ENCODE measurements at places on chromosomes 16 and 17. TPM values are rescaled to one million over a fixed set of nuclear protein-coding genes. Genes with fewer than 3 reads are reported as not detected.

DNA sequence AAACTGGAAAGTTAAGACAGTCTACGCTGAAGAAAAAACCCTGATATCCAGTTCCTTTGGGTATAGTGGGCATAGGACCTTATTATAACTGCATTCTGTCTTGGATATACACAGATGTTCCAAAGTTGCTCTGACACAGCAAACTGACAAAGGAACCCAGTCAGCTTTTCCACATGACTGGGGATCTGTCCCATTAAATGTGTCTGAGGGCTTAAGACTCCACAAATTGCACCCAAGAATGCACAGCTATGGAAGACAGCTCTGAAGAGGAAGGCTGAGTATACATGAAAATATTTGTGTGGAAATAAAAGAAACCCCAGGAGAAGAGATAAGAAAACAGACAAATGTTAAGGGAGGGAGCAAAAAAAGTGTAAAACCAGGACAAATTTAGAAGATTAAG, 114.1 kb downstream of the SPAG9 start:
- no peak for DNase-seq

DNA sequence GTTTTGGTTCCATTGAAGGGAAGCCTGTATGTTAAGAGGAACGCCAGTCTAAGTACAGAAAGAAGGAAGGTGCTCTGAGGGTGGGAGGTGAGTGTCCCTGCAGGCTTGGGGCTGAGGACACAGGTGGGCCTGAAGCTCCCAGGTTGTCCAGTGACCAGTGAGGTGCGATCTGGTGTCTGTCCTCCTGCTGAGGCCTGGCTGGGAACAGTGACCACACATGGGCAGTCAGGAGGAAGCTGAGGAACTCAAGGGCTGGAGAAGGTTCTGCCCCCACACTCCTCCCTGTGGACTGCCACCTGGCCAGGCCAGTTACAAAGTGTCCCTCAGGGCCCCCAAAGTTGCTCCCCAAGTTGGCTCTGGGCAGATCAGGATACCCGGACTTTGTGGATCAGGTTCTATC, 102.1 kb downstream of the N4BP1 start:
- DNase-seq = no peak

GRCh38 chr17:45425125-45425983, 7.3 kb downstream of the ARHGAP27 start:
- DNase-seq = no peak

- DNase-seq = no peak
These were observed 265.5 kb downstream of the FOXL1 start for GRCh38 chr16:86843812-86844211.

- DNase-seq = no peak
These were observed 1199.3 kb downstream of the CDH11 start for GRCh38 chr16:63922560-63922959.

Gene KRT9
- not detected for total RNA-seq

Gene CNTD1
- total RNA-seq = not detected

All from natural killer cell (primary cell).